Thyroid gland (tissue), 4 donors: ENCODE measurements at places on chromosomes 2 and 18. TPM values are rescaled to one million over a fixed set of nuclear protein-coding genes. Genes with fewer than 3 reads are reported as not detected.

REG1A gene
- not detected for total RNA-seq

SPDYA gene
- total RNA-seq: 0.78 TPM

DNA sequence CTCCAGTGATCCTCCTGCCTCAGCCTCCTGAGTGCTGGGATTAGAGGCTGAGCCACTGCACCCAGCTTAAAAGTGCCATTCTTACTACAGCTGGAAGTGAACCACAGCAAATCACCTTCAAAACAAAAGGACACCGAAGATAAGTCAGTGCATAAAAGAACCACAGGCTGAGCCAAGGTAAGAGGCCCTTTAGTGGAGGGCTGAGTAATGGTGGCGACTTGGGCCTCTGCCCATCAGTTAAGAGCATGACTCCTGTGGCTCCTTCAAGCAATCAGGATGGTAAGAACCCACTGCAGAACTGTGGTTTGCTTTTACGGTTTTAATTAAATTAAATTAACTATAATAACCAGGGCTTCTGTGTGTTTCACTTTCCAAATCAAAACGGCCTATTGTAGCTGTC, 75.1 kb downstream of the CTAGE1 start:
- H3K4me3 ChIP-seq: no peak overlapping the region
- no peaks in the 10 kb centered on the region for H3K27me3 ChIP-seq
- peak; percentile 84 for DNase-seq
- no peaks in the 10 kb centered on the region for H3K36me3 ChIP-seq
- H3K4me1 ChIP-seq: peaks cover 40% of the 10 kb centered on the region

REEP1 gene
- total RNA-seq: 5.4 TPM

- H3K4me1 ChIP-seq: peaks cover 17% of the 10 kb centered on the region
- no peak for DNase-seq
- no peaks in the 10 kb centered on the region for H3K27me3 ChIP-seq
Observed at GRCh38 chr2:136113209-136113971, 4.6 kb downstream of the CXCR4 start.

CAVIN2 gene
- total RNA-seq: 149 TPM

- no peaks in the 10 kb centered on the region for H3K27me3 ChIP-seq
- DNase-seq: no peak
- peaks cover 21% of the 10 kb centered on the region for H3K4me1 ChIP-seq
- H3K36me3 ChIP-seq: no peaks in the 10 kb centered on the region
- H3K27ac ChIP-seq: no peak overlapping the region
- no peak overlapping the region for H3K4me3 ChIP-seq
Observed at GRCh38 chr2:128344101-128344500, 25.4 kb upstream of the HS6ST1 start.

GRCh38 chr2:237304763-237305514, 109.0 kb downstream of the COL6A3 start:
- H3K4me1 ChIP-seq: peaks cover 3% of the 10 kb centered on the region
- H3K36me3 ChIP-seq: no peaks in the 10 kb centered on the region

GRCh38 chr2:203748331-203749126, 42.1 kb downstream of the CD28 start:
- no peak overlapping the region for H3K27ac ChIP-seq
- H3K4me3 ChIP-seq: no peak overlapping the region
- no peaks in the 10 kb centered on the region for H3K36me3 ChIP-seq
- DNase-seq: no peak
- no peaks in the 10 kb centered on the region for H3K27me3 ChIP-seq

DNA sequence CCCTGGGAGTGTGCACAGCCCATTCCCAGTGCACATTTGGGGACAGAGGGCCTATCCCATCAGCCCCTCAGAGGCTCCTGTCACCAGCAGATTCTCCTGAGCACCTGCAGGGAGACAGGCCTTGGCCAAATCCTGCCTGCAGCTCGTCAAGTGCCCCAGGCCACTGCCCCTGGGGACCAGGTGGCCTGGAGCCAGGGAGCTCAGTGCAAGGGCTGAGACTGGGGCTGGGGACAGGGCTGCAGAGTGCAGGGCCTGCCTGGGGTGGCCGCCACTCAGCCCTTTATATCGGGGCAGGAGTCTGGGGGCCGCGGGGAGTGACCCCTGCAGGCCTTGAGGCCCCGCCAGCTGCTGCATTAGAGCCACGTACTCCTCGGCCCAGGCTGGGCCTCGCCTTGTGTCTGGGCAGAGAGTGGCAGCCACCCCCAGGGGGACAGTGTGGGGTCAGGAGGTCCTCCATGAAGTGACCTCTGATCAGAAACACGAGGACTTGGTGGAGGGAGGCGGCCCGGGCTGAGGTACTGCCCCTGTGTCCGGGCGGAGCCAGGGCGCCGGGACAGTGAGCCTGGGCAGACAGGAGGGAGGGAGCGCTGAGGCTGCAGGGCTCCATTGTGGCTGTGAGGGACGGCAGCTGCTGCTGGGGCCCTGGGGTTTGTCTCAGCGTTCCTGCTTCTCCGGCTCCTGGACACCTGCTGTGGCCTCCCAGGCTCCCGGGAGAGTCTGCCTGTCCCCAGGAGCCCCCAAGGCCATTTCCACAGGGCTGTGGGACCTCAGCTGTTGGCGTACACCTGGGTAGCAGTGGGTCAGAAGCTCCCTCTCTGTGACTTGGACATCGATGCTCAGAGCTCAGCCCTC, 24.2 kb downstream of the GPC1 start:
- peaks cover 16% of the 10 kb centered on the region for H3K4me1 ChIP-seq
- H3K4me3 ChIP-seq: no peak overlapping the region
- DNase-seq: no peak
- no peak overlapping the region for H3K27ac ChIP-seq

DNA sequence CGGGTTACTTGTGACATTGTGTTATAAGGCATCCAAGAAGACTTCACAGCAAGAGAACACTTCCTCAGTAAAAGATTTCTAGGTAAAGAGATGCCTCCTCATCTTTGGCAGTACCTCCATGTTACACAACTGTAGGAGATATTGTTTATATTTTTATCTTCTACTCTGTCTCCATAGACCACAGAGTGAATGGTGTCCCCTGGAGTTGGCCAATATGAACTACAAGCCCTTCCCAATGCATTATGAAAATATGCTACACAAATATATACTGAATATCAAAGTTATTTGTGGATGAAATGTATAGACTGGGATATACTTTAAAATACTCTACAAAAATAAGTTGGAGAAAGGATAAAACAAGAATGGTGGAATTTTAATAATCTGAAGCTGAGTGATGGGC, 46.7 kb downstream of the MBOAT2 start:
- H3K27ac ChIP-seq: no peak overlapping the region
- DNase-seq: no peak

DNA sequence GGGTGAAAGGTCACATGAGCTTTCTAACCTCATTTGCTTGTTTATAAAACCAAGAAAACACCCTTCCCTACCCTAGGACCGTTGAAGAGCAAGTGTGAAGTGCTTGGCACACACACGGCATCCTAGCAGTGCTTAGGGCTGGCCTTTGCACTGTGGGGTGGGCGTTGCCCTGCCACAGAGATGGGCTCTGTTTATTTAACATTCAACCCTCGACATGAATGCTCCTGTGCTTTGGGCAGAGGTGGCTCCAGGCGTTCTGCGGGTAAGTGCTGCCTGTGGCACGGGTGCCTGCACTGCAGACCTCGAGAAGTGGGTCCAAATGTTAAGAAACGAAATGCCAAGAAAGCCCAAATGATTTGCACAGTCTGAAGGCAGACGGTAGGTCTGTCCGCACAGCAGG, 170.1 kb downstream of the FHOD3 start:
- no peak overlapping the region for H3K27ac ChIP-seq
- H3K27me3 ChIP-seq: no peaks in the 10 kb centered on the region
- H3K4me1 ChIP-seq: peaks cover 6% of the 10 kb centered on the region
- DNase-seq: no peak

DNA sequence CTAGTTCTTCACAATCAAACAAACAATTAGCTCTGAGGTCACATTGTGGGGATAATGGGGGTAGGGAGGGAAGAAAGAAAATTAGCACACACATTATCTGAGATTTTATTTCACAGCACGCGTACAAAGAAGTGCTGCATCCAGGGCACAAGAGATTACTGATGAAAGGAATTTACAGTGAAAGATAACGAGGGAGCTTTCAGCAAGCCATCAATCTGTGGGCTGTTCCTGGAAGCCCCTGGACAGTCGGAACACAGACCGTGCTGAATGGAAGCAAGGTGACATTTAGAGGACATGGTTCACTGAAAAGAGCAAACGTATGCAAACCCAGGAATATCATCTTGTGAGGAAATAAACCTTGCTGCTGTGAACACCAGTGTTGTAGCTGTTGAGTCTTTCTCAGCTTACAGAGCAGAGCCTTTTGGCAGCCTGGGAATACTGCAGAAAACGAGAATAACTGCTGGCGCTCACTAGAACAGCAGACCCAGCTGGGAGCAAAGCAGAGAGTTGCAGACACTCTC, 63.2 kb downstream of the SCG2 start:
- no peaks in the 10 kb centered on the region for H3K36me3 ChIP-seq
- no peaks in the 10 kb centered on the region for H3K27me3 ChIP-seq
- H3K4me1 ChIP-seq: peaks cover 15% of the 10 kb centered on the region
- no peak overlapping the region for H3K27ac ChIP-seq
- DNase-seq: peak; percentile 28
- H3K4me3 ChIP-seq: no peak overlapping the region

CXCR4 gene
- 17.5 TPM for total RNA-seq

DNAH7 gene
- 15.8 TPM for total RNA-seq
